Right forelimb (tissue), 1 donor: ENCODE measurements at places on chromosomes 13 and 19.

- no peak for DNase-seq
Observed at GRCh38 chr13:40666933-40667621, 636 bp upstream of the FOXO1 start.

DNA sequence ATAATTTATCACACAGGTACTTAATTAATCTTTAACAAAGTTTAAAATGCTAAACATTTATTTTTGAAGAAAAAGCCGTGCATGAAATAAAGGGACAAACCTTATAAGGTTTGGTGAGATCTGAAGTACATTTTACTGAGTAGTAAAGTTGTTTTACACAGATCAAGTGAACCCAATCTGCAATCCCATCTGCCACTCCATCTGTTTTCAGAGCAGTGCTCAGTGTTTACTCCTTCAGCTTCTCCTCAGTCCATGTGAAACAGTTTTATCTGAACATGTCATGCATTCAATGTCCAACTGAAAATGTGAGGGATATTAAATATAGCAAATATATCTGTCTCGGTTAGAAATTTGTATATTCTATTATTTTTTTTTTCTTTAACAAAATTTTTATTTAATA, 166.8 kb downstream of the MAB21L1 start:
- no peak for DNase-seq

- no peak for DNase-seq
Observed at GRCh38 chr19:46349311-46349993, 2.6 kb downstream of the PPP5C start.

DNA sequence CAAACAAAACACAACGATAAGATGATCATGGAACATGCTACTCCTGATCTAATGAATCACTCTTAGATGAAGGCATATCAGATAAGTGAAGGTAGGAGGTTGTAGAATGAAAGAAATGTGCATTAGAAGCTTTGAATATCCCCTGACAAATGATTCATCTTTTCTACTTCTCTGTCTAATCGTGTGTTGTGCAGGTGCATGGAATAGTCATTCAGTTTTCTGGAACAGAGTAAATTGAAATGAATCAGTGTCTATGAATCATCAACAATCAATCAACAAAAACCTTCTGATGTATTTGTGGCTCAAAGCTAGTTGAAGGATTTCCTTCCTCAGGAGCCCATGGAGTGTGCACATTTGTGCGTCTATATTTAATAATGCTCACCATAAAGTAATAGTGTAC, 1290.4 kb upstream of the PCDH20 start:
- DNase-seq: no peak

DNA sequence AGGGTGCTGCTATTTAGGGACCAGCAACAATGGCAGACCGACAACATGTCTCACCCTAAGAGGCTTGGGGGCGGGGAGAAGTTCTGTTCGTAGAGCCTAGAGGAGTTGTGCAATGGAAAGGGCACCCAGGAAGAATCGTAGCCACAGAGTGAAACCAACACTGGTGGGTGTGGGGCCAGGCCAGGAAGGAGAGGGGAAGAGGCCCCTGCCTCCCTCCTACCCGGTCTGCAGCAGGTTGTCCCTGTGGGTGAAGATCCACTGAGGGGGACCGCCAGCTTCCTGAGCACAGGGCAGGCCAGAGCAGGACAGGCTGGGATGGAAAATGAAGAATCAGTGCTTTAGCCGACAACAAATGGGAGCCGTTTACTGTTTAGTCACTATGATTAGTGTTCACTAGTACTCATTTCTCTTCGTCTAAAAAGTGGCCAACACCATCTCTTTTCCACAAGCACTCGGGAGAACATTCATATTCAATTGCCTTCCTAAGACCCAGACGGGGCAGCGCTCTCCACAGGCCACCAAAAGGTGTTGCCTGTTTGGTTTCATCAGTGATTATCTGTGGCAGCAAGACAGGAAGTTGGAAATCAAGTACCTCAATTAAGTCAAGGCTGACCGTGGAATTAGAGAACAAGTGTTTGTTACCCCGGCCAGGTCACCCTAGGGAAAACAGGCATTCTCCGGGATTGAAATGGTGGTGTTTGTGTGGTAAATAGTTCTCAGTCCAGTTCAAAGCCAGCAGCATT, 1.1 kb upstream of the ATP11A start:
- no peak for DNase-seq

DNA sequence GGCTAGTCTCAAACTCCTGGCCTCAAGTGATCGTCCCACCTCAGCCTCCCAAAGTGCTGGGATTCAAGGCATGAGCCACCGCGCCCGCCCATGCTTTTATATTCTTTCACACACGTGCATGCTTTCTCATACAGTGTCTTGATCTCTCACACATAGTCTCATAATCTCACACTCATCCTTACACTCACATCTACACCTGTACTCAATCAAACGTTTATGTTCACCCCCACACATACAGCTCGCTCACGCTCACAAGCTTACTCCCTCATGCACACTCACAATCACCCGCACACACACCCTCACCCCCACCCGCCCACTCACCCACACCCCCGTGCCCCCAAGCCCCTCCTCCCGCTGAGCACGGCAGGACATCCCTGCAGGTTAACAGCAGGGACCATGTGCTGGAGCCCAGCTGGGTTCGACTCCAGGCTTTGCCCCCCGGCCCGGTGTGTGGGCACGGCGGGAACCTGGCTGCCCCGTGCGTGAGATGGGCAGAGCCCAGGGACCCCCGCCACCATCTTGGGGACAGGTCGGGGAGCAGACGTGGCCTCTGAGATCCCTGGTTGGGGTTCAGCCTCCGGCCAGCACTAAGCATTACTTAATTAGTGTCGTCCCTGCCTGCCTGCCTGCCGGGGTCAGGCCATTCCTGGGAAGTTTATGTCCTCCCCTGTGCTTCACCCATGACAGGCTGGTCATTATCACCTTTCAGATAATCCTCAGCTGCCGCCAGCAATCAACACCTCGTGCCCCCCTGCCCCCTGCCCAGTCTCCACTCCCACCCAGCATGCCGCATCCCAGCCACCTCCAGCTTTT, 11.4 kb downstream of the SBK2 start:
- no peak for DNase-seq

- DNase-seq: no peak
Observed at GRCh38 chr19:35779033-35779432, 3.7 kb downstream of the ARHGAP33 start.

DNA sequence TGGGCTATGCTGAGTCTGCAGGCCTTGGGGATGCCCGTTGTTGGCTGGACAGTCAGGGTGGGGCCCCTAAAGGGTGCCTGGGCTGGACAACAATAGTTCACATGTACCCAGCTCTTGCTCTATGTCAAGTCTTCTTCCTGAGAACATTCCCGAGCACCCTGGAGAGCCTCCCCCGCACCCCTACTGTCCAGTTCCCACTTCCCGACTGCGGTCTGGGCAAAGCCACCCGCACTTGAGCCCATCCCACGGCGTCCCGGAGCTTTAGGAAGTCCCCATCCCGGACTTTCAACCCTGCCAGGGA, 1.1 kb upstream of the MPND start:
- no peak for DNase-seq

- peak; percentile 50 for DNase-seq
Observed at GRCh38 chr13:74158028-74158427, 23.8 kb upstream of the KLF12 start.

DNA sequence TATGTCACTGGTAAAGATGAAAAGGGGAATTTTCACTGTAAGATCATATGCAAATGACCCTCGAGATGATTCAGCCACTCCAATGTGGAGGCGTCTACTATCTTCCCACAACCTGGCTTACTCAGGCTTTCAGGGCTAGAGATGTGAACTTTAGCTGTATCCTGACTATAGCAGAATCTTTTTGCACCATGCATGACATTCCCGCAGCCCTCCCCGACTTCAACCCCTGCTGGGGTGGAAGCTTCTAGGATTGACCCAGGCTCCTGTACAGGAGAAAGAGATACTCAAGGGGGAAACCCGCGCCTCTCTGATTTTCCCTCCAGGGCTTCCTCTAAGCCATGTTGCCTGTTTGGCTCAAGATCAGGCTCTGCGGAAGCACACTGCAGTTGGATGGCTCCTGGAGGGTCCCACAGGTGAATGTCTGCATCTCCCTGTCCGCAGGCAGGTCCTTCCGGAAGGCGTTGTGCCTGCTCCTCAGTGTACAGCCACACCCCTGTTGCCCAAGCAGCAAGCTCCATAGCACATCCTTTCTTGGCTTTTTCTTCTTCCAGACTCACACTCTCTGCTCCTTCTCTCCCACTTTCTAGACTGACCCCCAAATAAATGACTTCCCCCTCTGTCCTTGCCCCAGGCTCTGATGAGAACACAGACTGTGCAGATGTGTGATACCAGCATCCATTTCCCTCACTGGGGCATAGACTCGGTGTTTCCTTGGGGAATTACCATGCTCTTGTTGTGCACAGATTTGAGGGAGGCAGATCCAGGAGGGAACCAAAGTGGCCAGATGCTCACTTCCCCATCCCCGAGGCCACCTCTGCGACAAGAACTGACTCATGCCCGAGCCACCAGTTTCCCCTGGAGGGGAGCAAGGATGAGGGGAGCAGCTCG, 29.1 kb upstream of the POP4 start:
- DNase-seq: no peak

DNA sequence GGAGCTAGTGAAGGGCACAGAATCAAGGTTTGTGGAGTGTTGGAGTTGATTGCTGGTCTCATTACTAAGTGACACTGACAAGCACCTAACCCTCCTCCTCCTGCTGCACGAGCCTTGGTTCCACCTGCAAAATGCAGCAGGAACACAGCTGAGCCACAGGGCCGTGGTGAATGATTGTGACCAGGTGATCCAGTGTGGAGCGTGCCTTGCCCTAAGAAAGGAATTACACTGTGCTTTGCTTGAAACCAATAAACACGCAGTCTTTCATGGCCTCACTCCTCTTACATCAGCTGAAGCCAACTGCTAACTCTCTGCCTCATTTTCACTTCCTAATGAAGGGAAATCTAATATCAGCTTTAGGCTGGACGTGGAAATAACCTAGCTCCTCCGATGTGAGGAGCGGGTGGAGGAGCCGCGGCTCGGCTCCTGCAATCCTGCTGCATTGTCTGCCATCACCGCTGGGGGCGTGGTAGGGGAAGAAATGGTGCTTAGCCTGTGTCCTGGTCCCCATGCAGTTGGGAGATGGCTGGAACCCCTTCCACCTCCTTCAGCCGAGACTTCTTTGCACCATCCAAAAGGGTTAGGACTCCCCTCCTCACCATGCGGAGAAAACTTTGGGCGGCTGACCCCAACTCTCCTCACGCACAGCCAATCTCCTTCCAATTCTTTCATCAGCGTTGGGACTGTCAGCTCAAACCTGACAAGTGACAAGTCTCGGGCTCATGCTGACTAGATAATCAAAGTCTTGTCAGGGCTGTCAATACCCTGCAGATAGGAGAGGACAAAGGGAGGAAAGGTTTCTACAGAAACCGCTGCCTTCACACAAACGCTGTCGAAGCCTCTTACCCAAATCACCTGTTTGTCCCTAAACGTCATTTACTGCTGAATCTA, 427.9 kb downstream of the ZNF536 start:
- DNase-seq: no peak

DNA sequence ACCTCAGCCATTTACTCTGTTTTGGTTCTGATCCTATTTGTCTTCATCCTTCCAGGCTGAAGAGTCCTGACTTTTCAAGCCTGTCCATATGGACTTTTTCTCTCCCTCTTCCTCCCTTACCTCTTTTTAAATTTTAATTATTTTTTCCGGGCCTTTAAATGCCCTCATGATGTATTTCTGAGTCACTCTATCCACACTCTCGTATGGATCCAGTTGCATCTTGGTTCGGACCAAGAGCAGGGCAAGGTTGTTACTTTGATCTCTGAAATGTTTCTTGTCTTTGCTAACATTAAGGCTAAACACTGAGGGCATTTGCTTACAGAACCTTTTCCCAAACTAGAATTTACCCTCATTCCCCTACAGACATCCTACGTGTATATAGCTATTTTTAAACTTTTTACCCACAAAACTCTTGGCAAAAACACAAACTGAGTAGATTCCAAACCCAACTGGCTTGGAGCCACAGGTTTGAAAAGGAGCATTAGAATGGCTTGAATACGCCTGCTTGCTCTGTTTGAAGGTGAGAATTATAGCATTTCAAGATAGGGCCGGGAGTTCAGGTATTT, 47.4 kb upstream of the SERPINE3 start:
- no peak for DNase-seq

- no peak for DNase-seq
Observed at GRCh38 chr13:98853771-98854221, 101.3 kb upstream of the SLC15A1 start.

GRCh38 chr13:110407021-110407420, 99.9 kb downstream of the COL4A2 start:
- DNase-seq: peak; percentile 43

- no peak for DNase-seq
Observed at GRCh38 chr13:35630551-35631275, 154.2 kb upstream of the MAB21L1 start.

DNA sequence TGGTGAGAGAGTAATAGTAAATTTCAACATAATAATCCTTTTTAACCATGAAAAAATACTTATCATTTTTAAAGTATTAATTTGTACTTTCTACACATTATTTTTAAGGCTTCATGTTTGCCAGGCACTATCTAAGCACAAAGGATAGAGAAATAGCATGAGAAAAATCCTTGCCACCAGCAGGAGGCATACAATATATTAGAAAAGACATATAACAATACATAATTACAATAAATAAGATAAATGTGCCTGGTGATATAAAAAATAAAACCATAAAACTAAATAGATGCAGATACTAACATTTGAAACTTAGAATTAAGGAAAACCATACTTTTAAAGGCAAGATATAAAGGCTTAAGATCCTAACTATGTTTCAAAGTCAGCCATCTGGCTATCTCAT, 1256.4 kb downstream of the DIAPH3 start:
- DNase-seq: no peak

DNA sequence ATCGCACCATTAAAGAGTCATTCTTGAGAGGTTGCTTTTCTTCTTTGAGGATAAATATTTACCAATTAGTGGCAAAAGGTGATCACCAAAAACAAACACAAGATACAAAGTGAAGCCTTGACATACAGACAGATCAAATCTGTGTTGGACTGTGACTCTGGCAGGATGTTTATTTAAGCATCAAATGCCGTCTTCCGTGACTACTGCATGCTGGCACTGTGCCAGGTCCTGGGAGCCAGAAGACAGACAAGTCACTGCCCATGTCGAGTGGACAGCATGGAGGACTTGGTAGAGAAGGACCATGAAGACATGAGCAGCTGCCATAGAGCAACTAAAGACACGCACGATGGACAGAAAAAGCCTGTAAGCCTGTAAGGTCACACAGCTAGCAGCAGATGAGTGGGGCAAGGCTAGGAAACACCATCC, 92.8 kb upstream of the FARP1 start:
- DNase-seq: no peak

- no peak for DNase-seq
Observed at GRCh38 chr13:110913322-110914080, 1.4 kb downstream of the ANKRD10 start.

- DNase-seq: no peak
Observed at GRCh38 chr13:71378961-71379905, 487.8 kb downstream of the DACH1 start.

DNA sequence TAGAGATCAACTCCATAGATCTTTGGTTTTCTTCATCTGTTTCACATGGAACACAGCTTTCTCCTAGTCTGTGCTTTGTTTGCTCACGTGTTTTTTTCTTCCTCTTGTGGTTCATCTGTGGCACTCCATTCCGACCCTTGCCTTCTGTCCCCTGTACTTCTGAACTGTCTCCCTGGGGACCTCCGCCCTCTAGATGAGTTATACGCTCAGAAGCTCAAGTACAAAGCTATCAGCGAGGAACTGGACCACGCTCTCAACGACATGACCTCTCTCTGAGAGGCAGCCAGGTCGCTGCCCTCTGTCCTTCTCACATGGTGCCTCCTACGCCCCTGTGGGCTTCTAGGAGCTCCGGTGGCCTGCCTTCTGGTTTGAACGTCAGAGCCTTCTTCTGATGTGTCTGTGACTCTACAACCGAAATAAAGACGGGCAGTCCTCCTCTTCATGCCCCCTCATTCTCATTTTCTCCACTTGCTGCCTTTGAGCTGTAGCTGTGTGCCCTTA, 16.6 kb upstream of the RAB8A start:
- no peak for DNase-seq
